ENCODE measurements at places on chromosomes 1 and 21.

GRCh38 chr1:175841738-175842187 is 98.4 kb upstream of the TNR start:
- DNase-seq, result no peak

- DNase-seq, result no peak
Measured at GRCh38 chr1:176009951-176010350, 197.1 kb downstream of the COP1 start.

GRCh38 chr21:45615145-45615711 is 28.3 kb upstream of the PCBP3 start:
- DNase-seq, result peak; percentile 88

DNA sequence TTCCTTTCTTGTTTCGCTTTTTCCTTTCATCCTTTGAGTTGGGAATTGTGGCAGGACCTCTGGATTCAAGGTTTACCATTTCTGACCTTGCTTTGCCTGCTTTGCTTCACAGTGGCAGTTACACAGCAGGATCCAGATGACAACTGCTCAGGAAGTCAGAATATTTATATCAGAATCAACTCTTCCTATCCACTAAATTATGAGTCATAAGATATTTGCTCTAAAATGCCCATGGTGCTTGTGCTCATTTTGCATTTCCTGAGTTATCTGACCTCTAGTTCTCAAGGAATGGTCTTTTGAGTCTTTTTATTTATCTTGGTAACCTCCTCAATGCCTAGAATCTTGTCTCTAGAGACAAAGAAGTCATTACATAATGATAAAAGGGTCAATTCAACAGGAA is 290.8 kb downstream of the LRRC7 start:
- DNase-seq, result no peak

- DNase-seq, result no peak
Measured at GRCh38 chr1:222588135-222588534, 1.6 kb downstream of the TAF1A start.

DNA sequence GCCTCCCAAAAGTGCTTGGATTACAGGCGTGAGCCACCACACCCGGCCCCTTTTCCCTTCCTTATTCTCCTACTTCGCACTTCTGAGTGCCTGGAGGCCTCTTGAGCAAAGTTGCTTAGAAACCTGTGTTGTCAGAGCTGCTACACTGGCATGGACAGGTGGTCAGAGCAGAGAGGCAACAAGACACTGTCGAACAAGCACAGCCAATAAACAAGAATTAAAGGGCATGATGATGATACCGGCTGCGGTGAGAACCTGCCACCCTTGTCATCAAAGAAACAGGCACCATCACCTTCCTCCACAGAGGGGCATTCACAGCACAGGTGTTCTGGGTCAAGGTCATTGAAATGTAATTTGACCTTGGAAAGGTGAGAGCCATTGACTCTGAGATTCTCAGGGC is 23.3 kb downstream of the STUM start:
- no peak for DNase-seq

DNA sequence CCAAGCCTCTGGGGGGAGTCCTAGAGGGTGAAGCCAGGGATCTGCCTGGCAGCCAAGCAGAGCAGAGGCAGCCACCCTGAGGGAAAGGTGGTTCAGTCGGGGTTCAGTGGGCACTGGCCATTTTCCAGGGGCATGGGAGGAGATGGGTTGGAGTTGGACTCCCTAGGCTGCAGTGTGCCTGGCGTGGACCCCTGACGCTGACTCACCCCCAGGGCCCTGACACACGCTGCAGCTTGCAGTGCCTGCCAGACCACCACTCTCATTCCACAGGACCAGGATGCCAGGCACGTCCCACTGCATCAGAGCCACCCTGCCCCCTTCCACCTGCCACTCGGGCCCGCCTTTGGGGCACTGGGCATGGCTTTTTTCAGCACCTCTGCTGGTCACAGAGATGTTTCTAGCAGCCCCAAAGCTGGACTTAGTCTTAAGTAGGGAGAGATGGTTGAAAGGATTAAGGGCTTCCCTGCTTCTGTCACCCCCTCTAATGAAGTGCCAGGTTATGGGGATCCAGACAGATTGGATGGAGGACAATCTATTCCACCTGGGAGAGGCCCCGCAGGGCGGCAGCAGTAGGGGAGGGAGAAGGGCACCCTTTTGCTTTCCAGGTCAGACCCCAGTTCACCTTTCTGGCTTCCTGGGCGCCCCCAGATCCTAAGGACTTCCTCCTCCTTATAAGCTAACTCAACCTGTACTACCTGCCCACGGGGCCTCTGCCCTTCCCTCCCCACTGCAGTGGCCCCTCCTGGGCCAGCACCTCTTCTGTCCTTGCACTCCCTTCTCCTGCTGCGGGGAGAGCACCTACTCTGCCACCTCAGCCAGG is 1.6 kb downstream of the SYT2 start:
- no peak for DNase-seq

- peak; percentile 26 for DNase-seq
Measured at GRCh38 chr1:89953131-89953626, 41.7 kb upstream of the ZNF326 start.

DNA sequence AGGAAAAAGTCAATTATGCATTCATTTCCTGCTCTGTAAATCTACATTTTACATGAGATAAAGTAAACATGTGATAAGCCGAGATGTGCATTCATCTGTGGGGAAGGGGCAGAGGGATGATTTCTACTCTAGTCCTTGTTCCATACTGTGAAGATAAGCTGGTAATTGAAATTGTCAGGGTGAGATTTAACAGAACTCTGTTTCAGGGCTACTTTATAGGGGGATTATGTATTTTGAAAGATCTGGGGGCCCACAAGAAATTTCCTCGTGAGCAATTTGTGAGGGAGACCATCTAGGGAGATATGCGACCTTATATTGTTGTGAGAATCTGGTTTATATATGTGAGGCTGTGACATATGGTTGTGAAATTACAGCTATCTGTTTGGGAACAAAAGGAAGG is 73.1 kb upstream of the KCNK1 start:
- DNase-seq, result no peak

DNA sequence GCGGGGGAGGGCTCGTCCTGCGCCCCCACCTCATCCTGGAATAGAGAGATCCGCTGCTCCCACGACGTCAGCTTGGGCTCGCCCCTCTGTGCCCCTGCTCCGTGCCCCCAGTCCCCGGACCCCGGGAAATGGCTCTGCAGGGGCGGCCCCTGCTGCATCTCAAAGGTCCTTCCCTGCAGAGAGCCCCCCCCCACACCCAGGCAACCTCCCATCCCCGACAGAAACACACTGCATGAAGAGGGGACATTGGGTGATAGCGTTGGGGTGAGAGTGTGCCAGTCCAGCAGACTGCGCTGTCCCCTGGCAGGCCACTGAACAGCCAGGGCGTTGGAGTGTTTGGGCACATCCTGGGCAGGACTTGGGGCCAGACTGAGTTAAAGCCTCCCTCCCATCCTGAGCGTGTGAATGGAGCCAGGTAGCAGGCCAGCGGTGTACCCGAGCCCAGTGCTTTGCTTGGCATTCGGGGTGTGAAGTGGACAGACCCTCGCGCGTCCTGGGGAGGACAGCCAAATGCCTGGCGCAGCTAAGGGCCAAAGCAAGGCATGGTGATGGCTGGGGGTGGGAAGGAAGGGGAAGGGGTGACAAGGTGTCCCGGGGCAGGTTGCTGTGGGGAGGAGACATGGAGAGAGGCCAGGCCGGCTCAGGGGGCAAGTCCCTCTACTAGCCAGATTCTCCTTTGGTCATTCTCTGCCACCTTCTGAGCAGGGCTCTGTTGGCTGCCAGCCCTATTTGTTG is 633 bp upstream of the ETNK2 start:
- DNase-seq, result no peak

DNA sequence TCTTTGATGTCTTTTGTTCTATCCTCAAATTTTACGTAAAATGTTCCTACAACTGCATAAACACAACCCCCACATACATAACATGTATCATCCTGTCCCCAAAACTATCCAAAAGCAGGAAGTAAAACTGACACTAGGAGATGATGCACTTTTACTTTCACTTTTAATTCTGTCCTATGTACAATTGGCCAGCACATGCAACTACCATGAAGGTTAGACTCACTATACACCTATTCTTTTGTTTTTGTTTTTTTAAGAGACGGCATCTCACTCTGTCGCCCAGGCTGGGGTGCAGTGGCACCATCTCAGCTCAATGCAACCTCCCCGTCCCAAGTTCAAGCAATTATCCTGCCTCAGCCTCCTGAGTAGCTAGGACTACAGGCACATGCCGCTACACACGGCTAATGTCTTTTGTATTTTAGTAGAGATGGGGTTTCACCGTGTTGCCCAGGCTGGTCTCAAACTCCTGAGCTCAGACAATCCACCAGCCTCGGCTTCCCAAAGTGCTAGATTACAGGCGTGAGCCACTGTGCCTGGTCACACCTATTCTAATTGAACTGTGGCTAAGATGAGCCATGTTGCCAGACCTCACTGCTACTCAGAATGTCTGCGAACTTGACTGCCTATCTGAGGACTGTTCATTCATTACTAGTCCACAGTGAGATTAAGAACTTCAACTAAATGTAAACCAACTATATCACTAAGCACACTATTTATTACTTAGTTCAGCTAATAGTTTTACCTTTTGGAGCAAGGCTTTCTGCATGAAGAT is 48.0 kb downstream of the TOR3A start:
- DNase-seq, result peak; percentile 15

DNA sequence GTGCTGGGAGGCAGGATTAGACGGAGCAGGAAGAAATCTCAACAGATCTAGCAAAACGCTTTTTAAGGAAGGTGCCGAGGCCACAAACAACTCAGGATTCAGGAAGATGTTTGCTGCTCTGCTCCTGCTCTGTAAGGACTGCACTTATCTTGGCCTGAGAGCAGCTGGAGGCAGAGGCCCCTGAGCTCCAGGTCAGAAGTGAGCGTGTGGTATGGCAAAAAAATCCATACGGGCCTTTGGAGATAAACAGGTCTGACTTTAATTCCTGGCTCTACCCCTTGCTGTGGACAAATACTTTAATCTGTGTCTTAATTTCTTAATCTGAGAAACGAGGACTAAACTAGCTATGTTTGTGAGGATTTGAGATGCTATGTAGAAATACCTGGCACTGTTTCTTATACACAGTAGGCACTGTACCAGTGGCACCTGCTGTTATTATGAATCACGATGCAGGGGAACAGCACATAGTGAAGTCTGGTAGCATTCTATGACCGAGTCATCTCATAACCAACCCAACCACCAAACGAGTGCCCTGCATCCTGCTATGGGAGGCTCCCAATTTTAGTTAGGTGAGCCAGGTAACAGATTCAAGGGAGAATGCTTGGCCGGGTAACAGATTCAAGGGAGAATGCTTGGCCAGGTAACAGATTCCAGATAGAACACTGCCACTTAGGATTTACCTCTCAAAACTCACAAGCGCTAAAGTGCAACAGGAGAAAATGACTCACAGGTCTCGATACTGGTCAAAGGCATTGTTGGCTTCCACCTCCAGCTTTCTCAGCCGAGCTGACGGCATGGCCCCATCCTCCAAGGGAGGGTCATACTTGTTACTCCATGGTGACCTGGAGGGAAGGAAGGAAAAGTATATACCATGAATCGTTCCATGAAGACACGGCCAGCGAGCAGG is 65.9 kb downstream of the SLC66A1 start:
- DNase-seq, result peak; percentile 28

DNA sequence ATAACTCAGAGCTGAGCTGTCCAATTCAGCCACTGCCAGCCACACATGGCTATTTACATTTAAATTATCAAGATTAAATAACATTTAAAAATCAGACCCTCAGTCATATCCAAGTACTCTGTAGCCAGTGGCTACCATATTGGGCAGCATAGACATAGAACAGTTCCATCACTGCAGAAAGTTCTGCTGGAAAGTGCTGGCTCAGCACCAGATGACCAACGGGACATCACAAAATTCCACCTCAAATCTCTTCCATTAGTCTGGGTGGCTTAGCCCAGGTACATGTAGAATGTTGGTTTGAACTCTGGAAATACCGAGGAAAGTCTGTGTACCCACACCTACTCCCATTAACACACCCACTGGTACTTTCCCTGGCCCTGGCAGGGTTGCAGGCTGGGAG is 129.3 kb downstream of the ZSCAN20 start:
- no peak for DNase-seq

GRCh38 chr1:111404588-111404987 is 22.9 kb downstream of the OVGP1 start:
- no peak for DNase-seq

- DNase-seq, result no peak
Measured at GRCh38 chr1:84855168-84855567, 37.8 kb downstream of the LPAR3 start.

GRCh38 chr1:239892602-239893001 is 199.1 kb upstream of the FMN2 start:
- DNase-seq, result no peak

GRCh38 chr1:42423681-42424080 is 32.1 kb downstream of the ZMYND12 start:
- no peak for DNase-seq

- no peak for DNase-seq
Measured at GRCh38 chr1:70499695-70500094, 88.6 kb downstream of the CTH start.

DNA sequence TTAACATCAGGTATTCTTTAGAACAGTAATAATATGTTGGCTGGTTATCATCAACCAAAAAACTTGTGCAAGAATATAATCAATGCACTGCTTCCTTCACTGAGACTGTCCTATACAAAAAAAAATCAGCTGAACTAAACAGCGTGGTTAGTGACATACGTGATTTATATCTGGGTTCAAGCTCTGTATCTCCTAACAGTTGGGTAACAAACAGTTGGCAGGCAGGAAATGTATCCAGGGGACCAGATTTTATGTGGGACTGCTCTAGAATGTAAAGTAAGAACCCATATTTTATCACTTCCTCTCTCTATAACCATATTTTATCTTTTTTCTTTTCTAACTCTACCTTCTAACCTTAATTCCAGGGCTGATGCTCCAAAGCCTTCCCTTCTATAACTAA is 8.0 kb downstream of the ACBD6 start:
- DNase-seq, result no peak

DNA sequence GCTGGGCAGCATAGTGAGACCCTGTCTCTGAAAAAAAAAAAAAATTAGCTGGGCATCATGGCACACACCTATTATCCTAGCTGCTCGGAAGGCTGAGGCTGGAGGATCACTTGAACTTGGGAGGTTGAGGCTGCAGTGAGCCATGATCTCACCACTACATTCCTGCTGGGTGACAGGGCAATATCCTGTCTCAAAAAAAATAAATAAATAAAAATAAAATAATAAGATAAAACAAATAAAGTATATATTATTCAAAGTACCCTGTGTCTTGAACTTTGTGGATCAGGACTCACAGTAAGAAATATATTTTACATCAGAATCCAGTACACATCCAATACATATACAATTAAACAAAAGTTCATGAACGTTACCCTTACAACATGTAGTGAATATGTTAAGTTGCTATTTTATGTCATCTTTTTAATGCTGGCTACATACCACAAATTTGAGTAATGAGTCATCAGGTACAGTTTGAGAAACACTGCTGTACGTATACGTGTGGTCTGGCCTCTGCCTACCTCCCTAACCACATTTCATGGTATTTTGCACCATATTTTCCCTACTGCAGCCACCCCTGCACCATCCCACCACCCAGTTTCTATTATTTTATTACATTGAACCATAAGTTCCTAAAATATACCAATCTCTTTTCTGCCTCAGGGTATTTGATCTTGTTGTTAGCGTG is 4.4 kb downstream of the NME7 start:
- peak; percentile 54 for DNase-seq

Data from stimulated activated CD4-positive, alpha-beta T cell treated with anti-CD3 and anti-CD28 coated beads, Interleukin-4, amount 100 ng/mL, for 24 hours (primary cell).